Tibial nerve (tissue), 4 donors: ENCODE measurements at places on chromosomes 7 and 10. TPM values are rescaled to one million over a fixed set of nuclear protein-coding genes. Genes with fewer than 3 reads are reported as not detected.

Gene ERVW-1
- not detected for total RNA-seq

DNA sequence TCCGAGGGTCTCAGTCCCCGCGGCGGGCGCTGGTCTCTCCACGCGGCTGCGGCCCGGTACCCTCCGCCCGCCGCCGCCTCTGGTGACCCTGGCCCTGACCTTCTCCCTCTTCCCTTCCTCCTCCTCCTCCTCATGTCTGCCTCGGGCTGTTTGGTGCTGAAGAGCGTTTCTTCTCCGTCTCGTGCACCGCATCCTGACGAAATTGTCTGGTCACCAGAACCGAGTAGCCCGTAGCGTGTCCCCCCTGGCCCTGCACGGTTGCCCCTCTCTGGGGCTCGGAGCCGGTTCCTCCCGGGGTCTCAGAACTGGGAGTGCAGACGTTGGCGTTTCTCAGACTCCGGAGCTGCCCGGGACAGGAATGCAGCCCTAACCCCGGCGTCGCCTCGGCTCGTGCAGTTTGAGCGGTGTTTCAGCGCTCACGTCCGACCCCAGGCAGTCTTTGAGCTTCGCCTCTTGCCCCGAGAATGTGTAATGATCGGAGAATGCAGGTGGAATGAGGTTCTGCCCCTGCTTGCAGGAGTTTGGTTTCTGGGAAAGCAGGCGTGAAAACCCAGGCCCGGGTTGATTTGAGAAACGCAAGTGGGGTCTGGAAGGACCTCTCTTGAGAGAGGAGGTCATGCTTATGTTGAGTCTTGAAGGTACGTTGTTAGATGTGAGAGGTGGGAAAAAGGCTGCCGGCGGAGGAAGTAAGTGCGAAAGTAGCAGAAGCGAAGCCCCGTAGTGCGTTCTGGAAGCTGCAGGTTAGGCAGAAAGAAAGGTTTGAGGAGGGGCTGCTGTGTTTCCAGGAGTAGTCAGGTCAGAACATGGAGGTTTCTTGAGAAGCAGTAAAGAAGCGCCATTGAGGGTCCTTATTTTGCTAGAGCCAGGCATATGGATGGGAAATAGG is 743 bp downstream of the RBM17 start:
- peaks cover 27% of the 10 kb centered on the region for H3K4me1 ChIP-seq
- H3K4me3 ChIP-seq: peak overlapping the region; percentile 77
- no peaks in the 10 kb centered on the region for H3K27me3 ChIP-seq
- DNase-seq: no peak
- H3K36me3 ChIP-seq: no peaks in the 10 kb centered on the region

GRCh38 chr10:124004663-124005004 is 88.8 kb downstream of the CHST15 start:
- no peak overlapping the region for H3K4me3 ChIP-seq
- no peaks in the 10 kb centered on the region for H3K4me1 ChIP-seq
- H3K27ac ChIP-seq: no peak overlapping the region
- no peaks in the 10 kb centered on the region for H3K27me3 ChIP-seq

DNA sequence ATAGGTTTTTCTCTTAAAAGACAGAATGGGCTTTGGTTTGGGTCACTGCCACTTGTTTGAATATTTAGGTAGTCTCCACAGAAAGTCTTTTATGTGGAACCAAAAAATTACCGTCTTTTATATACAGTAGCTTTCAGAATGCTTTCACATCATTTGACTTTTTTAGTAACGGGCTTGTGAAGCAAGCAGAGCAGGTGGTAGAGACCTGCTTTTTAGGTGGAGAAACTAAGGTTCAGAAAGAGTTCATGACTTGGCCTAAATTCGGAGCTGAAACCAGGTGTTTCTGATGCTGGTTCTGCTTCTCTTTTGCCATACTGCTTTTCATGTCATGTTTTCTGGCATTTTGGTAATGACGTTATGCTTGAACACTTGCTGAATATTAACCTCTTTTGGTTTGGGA is 36.3 kb downstream of the GARS1 start:
- no peaks in the 10 kb centered on the region for H3K27me3 ChIP-seq
- no peaks in the 10 kb centered on the region for H3K4me1 ChIP-seq
- no peak overlapping the region for H3K4me3 ChIP-seq
- H3K27ac ChIP-seq: no peak overlapping the region
- peaks cover 17% of the 10 kb centered on the region for H3K36me3 ChIP-seq
- no peak for DNase-seq

- no peaks in the 10 kb centered on the region for H3K4me1 ChIP-seq
- no peaks in the 10 kb centered on the region for H3K36me3 ChIP-seq
- H3K27ac ChIP-seq: no peak overlapping the region
- H3K4me3 ChIP-seq: no peak overlapping the region
- DNase-seq: peak; percentile 75
These were observed 60.9 kb upstream of the ACSM6 start for GRCh38 chr10:95133016-95133752.
